ENCODE measurements at places on chromosomes 7 and 10. TPM values are rescaled to one million over a fixed set of nuclear protein-coding genes. Genes with fewer than 3 reads are reported as not detected.

- no peak for DNase-seq
- no peaks in the 10 kb centered on the region for H3K27me3 ChIP-seq
- peaks cover 3% of the 10 kb centered on the region for H3K36me3 ChIP-seq
- H3K27ac ChIP-seq, result no peak overlapping the region
- H3K4me3 ChIP-seq, result no peak overlapping the region
- no peaks in the 10 kb centered on the region for H3K4me1 ChIP-seq
Measured at GRCh38 chr7:6640246-6640721, 3.2 kb downstream of the ZNF316 start.

The IL6 gene
- total RNA-seq, result not detected

GRCh38 chr10:4137299-4137698, 352.3 kb upstream of the KLF6 start:
- no peaks in the 10 kb centered on the region for H3K27me3 ChIP-seq
- no peak overlapping the region for H3K27ac ChIP-seq
- no peaks in the 10 kb centered on the region for H3K36me3 ChIP-seq
- no peaks in the 10 kb centered on the region for H3K4me1 ChIP-seq

DNA sequence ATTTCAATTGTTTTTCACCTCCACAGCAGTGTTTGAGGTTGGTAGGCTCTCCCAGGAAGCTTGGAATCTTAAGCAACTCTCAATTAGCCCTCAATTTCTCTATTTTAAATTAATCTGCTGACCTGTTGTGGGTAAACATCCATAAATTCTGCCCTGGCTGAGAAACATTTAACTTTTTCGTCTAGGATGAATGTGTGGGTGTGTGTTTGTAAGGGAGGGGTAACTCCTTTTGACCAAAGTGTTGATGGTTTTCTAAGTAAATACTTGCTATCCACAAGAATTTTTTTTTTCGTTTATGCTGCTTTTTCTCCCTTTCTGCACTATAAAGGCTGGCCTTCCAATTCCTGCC, 973 bp downstream of the PPP3CB start:
- peak overlapping the region; percentile 77 for H3K27ac ChIP-seq
- DNase-seq, result no peak
- H3K36me3 ChIP-seq, result no peaks in the 10 kb centered on the region
- H3K27me3 ChIP-seq, result no peaks in the 10 kb centered on the region

GRCh38 chr10:28095791-28096378, 97.0 kb upstream of the ODAD2 start:
- H3K4me3 ChIP-seq, result no peak overlapping the region
- no peaks in the 10 kb centered on the region for H3K4me1 ChIP-seq
- no peak for DNase-seq
- H3K27me3 ChIP-seq, result no peaks in the 10 kb centered on the region
- H3K36me3 ChIP-seq, result no peaks in the 10 kb centered on the region

The AFAP1L2 gene
- 0.86 TPM for total RNA-seq

- no peaks in the 10 kb centered on the region for H3K27me3 ChIP-seq
- H3K27ac ChIP-seq, result no peak overlapping the region
- DNase-seq, result no peak
- no peaks in the 10 kb centered on the region for H3K4me1 ChIP-seq
Measured at GRCh38 chr10:74163319-74164068, 12.5 kb downstream of the ADK start.

The COBL gene
- total RNA-seq, result 24.1 TPM

The FKBP6 gene
- total RNA-seq, result not detected

- H3K27ac ChIP-seq, result no peak overlapping the region
- no peaks in the 10 kb centered on the region for H3K27me3 ChIP-seq
- DNase-seq, result no peak
- H3K36me3 ChIP-seq, result no peaks in the 10 kb centered on the region
Measured at GRCh38 chr7:45176091-45176490, 18.5 kb downstream of the RAMP3 start.

DNA sequence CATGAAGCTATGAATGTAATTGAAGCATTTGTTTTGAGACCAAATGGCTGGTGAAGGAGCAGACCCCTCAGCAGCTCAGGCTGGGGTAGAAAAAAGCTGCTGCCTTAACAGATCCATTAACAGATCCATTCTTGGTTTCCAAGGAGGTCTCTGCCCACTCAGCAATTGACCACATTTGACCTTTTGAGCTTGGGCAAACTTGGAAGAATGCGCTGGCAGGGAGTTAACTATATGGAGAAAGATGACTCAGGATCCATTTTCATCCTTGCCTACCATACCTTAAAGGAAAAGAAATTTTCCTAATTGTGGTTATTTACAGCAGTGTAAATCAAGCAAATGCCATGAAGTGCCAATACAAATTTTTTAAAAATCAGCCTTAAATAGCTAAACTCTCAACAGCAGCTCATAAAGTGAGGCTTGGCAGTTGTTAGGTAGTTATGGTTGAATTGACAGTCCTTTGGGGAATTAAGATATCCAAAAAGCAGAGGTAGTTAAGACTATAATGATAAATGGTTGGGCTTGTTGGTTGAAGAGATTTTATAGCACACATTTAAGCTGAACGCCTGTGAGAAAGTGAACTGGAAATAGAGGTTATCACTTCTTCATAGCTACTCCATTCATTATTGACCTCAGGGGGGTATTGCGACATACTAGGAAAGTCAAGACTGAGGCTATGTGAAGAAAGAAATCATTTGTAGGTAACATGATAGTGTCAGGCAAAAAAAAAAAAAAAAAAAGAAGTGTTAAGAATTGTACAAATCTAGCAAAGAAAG, 83.9 kb downstream of the MKX start:
- no peak overlapping the region for H3K27ac ChIP-seq
- no peaks in the 10 kb centered on the region for H3K36me3 ChIP-seq
- peaks cover 4% of the 10 kb centered on the region for H3K27me3 ChIP-seq
- H3K4me3 ChIP-seq, result no peak overlapping the region
- DNase-seq, result no peak
- no peaks in the 10 kb centered on the region for H3K4me1 ChIP-seq

The SORBS1 gene
- total RNA-seq, result 56.4 TPM

The LOXL4 gene
- total RNA-seq, result 33.4 TPM

DNA sequence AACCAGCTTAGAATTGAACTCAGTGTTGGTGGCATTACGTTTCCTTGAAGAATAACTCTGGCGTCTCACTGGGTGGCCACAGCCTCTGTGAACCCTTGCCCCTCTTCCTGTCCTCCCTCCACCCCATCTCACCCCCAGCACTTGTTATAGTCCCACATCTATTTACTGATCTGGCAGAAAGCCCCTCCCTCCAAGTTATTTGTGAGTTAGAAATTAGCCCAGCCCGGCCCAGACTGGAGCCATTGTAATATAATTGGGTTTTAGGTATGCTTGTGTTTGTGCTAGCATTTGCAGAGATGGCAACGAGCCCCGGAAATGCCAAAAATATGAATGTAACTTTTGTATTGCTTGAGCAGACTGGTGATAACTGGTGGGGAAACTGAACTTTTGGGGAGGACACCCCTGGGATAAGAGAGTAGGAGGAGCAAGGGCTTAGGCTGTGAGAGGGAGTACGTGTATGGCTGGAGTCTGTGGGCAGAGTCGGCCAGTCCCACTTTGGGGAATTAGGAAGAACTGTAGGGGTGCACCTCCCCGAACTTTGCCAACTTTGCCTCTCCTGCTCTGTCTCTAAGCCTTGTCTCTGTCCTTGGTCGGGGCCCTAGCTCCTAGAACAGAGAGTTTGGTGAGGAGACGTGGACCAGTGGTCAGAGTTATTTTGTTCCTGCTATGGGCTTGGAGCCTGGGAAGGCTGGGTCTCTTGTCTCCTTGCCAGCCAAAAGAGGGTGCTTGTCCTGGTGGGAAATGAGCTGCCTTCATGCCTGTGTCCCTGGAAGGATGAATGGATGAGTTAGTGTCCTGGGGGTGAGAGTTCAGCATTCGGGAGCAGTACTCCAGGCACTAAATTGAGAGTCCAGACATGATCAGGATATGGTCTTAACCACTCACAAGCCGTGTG, 19.3 kb upstream of the TRIM8 start:
- no peak for DNase-seq
- H3K27ac ChIP-seq, result no peak overlapping the region
- H3K27me3 ChIP-seq, result no peaks in the 10 kb centered on the region
- H3K4me3 ChIP-seq, result no peak overlapping the region
- no peaks in the 10 kb centered on the region for H3K4me1 ChIP-seq

DNA sequence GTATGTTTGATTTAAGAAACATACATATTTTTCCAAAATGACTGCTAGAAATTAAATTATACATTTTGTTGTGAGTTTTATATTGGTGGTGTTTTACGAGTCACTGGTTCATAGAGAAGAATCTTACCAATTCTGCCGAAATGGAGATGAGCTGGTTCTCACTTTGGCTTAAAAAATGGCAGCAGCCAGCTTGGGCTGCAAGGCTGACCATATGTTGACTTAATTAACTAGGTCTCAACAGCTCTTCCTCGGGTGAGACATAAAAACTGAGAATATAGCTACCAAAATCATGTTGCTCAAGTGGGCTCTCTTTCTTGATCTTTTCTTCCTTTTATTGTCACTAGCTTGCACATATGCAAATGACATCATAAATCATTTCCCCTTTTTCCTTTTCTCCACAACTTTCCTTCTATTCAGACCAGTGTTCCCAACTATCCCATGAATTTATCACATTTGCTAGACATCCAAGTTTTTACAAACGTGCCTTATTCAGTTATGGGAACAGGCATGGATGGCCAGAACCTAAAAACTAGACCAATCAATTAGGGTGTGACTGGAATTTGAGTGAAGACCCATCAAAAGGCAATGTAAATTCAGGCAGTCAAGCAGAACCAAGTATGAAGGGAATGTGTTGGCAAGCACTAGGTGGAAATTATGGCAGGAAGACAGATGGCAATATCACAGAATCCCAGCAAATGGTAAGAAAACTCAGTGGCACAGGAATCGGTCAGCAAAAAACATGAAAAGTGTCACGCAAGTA, 6.4 kb upstream of the TSPAN12 start:
- no peak overlapping the region for H3K4me3 ChIP-seq
- no peak for DNase-seq
- H3K27ac ChIP-seq, result no peak overlapping the region
- no peaks in the 10 kb centered on the region for H3K4me1 ChIP-seq
- no peaks in the 10 kb centered on the region for H3K36me3 ChIP-seq

The ERVW-1 gene
- not detected for total RNA-seq

DNA sequence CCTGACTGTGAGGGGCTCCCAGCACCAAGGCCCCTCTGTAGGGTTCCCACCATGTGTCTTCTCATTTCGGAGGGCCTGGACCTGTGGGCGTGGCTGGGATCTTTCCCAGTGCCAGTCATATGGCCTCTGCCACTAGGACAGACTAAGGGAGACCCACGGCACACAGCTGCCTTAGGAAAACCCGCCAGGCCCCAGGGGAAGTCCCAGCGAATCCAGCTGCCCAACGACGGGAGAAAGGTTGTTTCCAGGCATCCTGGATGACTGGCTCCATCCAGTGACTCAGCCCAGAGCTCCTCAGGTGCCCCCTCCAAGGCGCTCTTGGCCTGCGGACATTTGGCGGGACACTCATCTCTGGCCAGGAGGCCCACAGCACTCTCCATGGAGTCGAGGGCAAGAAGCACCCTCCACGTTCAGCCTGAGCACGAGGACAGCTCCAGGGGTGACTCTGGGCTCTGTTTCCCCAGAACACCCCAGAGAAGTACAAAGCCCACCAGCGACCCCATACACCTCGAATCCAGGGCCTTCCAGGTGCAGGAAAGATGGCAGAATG, 39.9 kb downstream of the PWWP2B start:
- H3K4me3 ChIP-seq, result no peak overlapping the region
- H3K27ac ChIP-seq, result no peak overlapping the region
- no peaks in the 10 kb centered on the region for H3K27me3 ChIP-seq
- DNase-seq, result no peak
- H3K4me1 ChIP-seq, result no peaks in the 10 kb centered on the region

GRCh38 chr7:117014673-117015133, 61.4 kb downstream of the ST7 start:
- H3K27me3 ChIP-seq, result no peaks in the 10 kb centered on the region
- peak overlapping the region; percentile 0 for H3K27ac ChIP-seq
- no peaks in the 10 kb centered on the region for H3K36me3 ChIP-seq
- H3K4me3 ChIP-seq, result no peak overlapping the region
- peak; percentile 67 for DNase-seq

The TFR2 gene
- 669 TPM for total RNA-seq

The CISD1 gene
- total RNA-seq, result 25.9 TPM

The CCL26 gene
- not detected for total RNA-seq

DNA sequence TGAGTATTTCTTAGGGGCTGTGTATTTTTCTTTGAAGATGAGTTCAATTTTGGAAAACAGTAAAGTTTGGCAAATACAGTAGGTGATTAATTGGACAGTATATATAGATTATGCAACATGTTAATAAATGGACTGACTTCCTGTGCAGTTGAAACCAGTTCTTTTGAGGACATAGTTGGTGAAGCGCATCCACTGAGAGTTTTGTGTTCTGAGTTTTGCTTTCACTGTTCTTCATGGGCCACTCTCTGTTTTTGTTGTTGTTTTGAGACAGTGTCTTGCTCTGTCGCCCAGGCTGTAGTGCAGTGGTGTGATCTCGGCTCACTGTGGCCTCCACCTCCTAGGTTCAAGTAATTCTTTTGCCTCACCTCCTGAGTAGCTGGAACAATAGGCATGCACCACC, 109.0 kb downstream of the SDHAF3 start:
- H3K27ac ChIP-seq, result no peak overlapping the region
- DNase-seq, result no peak
- no peaks in the 10 kb centered on the region for H3K4me1 ChIP-seq
- no peaks in the 10 kb centered on the region for H3K27me3 ChIP-seq
- no peak overlapping the region for H3K4me3 ChIP-seq

The PAPOLB gene
- total RNA-seq, result not detected

- H3K27me3 ChIP-seq, result no peaks in the 10 kb centered on the region
- no peaks in the 10 kb centered on the region for H3K4me1 ChIP-seq
- no peak for DNase-seq
Measured at GRCh38 chr10:34407324-34407805, 407.7 kb downstream of the PARD3 start.

DNA sequence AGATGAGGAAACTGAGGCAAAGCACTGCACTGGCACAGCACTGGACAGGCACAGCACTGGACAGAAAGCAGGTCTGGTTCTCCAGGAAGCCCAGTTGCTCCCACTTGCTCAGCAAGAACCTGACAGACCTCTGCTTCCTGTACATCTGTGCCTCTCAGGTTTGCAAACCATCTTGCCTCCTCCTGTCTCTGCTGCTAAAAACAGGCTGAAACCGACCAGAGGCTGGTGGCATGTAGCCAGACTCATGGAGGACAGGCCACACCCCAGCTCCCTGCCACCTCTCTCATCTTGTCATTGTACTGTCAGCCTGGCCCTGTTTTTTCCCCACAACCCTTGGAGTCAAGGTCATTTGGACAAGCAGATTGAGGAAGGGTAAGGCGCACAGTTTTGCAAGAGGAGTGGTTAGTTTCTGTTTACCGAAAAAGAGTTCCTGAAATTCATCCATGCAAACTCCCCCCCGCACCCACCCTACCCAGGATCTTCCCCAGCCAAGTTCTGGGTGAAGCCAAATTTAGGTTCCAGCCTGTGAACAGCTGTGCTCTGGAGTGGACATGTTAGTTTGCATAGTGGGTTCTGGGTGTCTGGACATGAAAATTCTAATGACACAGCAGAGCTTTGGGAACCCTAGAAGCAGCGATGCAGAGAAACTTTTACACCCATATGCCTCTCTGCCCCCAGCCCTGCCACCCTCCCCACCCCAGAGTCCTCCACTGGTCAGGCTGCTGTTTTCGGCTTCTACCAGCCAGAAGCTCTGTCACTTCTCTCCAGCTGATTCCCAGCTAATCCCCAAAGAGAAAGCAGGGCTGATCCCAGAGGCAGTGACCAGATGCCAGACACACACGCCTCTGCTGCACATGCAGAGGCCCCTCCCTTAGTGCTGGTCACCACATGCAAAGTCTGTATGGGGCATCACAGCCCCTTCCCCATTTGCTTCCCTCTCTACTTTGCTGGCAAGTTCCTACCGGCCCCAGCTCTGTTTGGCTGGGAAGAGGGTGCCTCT, 8.5 kb upstream of the C10orf105 start:
- peak overlapping the region; percentile 65 for H3K27ac ChIP-seq
- no peak overlapping the region for H3K4me3 ChIP-seq
- H3K4me1 ChIP-seq, result no peaks in the 10 kb centered on the region
- H3K27me3 ChIP-seq, result no peaks in the 10 kb centered on the region
- peak; percentile 62 for DNase-seq
- H3K36me3 ChIP-seq, result no peaks in the 10 kb centered on the region
